Fibroblast of skin of scalp (primary cell): ENCODE measurements at places on chromosomes 6 and 20.

DNA sequence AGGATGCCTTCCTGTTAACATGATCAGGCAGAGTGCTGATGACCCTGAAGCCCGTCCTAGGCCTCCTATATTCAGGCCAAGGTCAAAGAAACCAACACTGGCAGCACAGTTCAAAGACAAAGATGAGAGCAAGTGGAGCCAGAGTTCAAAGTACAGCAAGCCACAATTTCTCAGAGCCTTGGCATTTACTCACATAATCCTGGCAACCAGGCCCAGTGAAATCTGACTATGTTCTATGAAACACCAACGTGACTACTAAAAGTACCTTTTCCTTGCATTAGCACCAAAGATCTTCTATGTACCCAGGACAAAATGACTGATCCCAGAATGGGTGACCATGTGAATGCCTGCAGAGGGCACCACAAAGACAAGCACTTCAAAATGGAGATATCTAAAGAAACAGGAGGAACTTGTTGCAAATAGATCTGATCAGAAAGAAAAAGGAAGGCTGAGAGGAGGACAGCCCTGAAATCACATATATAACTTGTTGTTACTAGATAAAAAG, 3.9 kb downstream of the NFS1 start:
- DNase-seq: no peak

DNA sequence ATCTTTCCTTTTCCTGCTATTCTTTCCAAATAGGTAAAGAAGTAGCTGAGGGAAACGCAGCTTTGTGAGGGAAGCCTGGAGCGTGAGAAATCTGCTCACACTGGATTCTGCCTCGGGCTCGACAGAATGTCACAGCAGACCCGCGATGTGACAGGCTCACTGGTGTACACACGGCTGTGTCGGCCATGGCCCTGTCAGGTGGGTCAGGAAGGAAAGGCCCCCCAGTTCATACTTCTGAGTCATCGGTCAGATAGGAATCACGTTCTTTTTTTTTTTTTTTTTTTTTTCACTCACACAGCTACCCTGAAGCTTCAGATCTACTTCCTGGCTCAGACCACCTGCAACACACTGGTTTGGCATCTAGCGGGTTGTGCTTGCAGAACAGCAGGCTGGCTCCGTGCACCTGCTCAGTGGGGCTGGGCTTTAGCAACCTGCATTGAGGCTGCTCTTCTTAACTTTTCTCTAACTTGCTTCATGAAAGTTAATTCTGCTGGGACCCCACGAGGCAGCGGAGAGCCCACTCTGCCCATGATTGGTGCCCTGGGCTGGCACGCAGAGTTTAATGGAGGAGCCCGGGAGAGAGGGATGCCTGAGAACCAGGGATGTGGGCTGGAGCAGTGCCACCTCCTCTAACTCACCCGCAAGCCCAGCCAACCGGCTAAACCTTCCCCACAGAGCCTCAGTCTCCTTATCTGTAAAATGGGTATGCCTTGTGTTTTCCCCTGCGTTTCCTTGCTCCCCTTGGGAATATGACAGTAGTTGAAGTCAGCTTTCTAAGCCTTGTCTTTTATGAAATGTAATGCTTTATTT, 61.5 kb upstream of the FNDC1 start:
- no peak for DNase-seq

DNA sequence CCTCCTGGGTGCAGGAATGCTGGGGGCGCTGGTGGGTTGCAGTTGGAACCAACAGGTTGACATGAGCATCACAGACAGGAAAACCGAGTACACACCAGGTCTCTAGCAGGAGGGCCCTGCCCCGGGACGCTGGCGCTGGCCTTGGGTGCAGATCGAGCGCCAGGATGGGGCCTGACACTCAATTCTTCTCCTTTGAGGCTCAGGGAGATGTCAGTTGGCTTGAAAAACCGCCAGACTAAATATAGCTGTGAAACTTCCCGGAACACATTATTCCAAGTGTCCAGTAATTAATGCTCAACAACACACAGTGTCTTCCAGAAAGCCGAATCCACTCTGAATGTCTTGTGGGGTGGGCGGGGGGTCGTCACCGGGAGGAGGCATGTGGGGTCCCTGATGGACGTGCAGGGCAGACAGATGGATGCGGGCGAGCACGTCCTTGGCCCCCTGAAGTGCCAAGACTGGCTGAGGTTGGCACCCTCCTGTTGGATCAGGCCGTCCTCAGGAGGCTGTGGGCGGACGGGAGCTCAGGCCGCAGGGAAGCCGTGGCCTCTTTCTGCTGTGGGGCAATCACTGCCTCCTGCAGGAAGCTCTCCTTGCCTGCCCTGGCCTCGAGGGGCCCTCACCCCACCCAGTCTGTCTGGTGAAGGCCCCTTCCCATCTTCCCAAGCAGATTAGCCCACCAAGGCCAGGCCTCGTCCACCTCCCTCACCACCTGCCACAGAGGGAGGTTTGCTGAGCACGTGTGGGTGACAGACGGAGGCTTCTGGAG, 19.4 kb upstream of the GATA5 start:
- DNase-seq: no peak

DNA sequence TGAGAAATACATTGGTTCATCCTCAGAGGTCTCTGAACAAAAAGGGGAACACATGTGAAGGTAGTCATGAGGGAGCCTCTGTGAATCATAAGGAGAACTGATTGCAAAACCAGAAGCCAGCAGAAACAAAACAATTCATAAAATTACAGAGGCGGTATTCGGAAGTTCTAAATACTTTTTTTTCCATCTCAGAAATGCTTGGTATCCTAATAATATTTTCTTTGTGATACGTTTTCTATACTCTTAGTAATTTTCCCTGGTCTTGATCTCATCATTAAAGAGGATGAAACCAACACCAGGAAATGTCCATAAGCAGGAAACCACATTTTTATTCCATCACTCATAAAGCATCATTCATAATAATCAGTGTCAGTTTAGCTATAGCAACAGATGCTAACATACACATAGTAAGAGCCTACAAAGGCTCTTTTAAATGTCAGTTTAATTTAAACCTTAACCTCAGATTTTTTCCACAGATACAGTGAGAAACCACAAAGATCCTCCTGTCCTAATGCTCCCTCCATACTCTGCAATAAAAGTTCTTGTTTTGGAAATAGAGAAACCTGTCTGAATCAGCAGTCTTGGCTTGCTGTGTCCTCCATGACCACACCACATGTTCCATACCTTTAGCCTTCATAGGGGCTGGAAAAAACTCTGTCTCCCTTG, 29.2 kb downstream of the SGK1 start:
- DNase-seq: peak; percentile 93

DNA sequence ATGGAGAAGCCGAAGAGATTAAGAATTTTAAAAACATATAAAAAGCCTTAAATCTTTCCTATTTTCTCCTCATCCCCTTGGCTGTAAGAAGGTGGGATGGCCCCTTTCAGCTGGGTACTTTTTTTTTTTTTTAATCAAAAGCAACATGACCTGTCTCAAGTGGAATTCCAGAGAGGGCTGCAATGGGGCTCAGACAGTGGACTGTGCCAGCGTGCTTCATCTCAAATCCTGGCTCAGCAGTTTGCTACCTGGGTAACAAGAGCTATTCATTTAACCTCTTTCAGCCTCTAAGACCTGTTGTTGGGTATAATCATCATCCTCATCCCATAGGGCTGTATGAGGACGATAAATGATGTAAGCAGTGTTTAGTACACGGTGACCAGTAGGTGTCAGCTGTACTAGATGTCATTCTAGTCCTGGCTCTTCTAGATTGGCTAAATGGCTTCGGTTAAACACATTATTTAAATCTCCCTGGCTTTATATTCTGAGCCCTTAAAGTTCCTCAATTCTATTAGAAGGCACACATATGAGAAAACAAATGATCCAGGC, 6.9 kb upstream of the PPP1R3G start:
- no peak for DNase-seq
